ENCODE measurements at places on chromosomes 5 and 9.

DNA sequence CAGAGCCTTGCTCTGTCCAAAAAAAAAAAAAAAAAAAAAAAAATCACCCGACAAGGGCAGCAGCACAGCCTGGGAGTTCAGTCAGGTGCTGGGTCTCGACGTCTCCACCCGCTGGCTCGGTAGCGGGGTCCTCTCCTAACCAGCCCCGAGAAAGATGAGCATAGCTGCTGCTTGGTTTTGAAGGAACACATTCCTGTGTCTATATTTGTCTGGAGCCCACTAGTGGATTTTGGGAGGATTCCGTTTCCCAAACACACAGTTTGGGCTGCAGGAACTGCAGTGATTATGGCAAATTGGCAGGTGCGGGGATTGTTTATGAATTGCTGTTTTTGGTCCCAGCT, 1.2 kb downstream of the OTULINL start:
- DNase-seq: no peak

DNA sequence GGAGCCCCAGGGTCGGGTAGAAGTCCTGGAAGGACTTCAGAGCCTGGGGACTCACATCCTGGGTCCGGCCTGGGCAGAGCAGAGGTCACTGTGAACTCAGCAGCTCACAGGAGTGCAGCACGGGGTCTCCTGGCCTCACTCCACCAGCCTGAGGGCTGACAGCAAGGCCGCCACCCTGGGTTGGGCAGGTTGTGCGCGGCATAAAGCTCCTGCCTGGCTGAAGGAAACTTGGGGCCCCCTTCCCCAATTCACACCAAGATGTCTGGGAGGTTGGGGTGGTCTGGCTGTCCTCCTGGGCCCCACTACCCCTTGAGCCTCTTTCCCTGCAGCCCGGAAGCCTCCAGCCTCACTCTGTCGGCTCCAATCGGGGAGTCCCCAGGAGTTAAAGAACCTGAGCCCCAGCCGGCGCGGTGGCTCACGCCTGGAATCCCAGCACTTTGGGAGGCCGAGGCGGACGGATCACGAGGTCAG, 2.1 kb downstream of the LCN15 start:
- no peak for DNase-seq

DNA sequence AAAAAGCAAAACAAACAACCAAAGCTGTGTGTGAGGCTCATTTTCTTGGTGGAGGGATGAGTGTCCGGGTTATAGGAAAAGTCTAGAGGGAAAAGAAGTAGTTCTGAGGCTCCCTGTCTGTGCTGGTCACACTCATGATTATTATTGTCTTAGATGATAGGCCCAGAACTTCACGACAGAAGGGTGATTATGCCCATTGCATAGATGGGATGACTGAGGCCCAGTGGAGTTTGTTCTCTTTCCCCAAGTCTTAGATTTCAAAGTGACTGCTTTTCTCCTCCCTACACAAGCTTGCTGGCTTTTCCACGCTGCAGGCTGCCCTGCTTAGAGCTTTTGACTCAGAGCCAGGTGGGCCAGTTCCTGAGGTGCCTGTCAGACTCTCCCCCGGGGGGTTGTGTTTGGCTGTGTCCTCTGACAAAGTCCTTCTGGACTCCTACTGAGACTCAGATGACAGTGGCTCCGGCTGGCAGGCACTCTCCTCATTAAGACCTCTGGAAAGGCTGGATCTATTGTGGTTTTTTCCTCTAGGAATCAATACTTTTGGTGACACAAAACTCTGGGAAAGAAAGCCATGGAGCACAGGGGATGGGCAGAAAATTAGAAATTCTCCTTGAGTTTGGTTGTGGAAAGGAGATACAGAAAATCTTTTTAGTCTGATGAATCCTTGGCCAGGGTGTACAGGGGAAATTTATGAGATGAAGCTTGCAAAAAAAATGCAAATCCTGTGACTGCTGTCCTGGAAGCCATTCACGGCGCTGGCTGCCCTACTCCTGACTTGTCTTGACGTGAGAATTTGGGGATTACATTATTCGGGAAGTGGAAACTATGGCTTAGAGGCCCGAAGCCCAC, 120.9 kb downstream of the NSG2 start:
- DNase-seq: no peak

DNA sequence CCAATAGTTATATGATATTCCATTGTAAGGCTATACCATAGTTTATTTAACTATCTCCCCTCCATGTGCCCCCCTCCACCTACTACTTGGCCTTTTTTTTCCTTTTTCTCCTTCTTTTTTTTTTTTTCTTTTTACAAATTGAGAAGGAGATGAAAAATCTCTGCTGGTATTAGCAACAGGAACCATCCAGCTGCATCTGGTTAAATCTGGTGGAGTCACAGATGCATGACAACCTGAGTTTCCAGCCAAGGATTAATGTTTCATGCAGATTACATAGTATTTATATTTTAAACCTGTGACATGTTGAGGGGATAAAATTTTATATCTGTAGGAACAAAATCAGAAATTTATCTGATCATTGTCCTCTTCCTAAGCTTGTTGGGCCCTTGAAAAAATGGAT, 128.5 kb upstream of the IQGAP2 start:
- DNase-seq: no peak
